CD4-positive, alpha-beta T cell (primary cell): ENCODE measurements at places on chromosomes 5 and 9.

- DNase-seq, result no peak
These were observed 54.0 kb upstream of the CXCL14 start for GRCh38 chr5:135632798-135633197.

GRCh38 chr5:77015938-77016569 lies 14.2 kb upstream of the AGGF1 start:
- DNase-seq, result no peak

DNA sequence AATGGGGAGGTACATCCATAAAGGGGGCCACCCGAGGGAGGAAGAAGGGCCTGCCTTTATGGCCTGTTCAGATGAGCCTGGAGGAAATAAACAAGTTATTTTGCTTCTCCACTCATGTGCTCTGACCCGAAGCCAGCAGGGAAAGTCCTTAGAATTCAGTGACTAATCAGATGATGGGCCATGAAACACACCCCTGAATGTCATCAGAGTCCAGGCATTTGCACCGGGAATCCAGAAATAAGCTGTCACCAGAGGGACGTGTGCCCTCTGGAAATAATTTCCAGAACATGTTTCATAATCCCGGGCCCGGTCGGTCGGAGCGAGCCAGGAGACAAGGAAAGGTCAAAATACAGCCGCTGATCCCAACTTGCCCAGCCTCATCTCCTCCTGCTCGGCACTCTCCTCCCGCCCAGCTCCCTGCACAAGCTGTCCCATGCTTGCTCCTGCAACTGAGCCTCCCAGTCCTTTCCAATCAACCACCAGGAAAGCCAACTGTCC lies 73.6 kb upstream of the ZNF622 start:
- no peak for DNase-seq

DNA sequence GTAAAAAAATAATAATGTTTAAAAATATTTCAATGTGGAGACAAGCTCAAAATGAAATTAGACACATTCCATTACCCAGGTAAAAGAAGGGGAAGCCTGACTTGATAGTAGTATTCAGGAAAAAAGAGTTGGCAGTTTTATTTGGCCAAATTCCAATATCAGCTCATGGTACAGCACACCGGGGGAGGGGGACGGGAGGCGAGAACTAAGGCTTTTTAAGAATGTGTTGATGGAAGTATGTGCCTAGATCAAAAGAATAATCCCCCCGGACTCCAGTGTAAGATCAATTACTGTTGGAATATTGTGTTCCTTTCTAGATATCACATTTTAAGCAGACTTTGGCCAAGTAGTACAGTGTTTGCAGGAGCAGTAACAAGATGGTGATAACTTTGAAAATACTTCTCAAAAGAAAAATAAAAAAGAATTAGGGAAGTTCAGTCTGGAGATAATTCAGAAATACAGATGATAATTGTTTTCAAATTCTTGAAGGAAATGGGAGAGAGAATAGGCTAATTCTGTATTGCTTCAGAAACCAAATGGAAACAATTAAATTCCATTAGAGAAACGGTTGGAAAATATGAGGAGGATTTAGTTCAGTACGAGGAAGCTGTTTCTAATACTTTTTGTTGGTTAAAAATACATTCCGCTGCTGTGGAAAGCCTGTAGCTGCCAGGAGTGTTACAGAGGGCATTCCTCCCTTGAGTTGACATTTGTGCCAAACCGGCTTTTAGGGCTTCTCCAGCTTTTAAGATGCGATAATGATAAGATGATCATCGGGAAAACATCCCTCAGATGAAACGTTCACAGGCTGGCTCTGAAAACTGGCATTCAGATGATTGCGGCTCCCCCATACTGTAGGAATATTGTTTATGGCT lies 98.1 kb upstream of the ERBIN start:
- no peak for DNase-seq

DNA sequence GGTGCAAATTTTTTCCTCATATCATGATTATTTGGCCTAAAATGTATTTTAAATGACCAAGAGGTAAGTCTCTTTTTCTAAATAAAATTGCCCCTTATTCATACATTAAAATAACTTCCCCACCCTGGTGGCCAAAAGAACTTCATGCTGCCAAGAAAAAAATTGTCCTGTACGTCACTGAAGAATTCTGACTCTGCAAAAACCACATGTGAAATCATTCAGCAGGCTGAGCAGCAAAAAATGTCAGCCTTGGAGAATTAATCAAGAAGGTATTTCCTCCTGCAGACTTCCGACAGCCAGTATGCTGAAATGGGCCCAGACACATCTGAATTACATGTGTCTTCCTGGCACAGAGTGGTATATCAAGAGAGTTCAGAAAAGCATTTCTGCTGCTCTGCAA lies 94.6 kb upstream of the HMHB1 start:
- no peak for DNase-seq

DNA sequence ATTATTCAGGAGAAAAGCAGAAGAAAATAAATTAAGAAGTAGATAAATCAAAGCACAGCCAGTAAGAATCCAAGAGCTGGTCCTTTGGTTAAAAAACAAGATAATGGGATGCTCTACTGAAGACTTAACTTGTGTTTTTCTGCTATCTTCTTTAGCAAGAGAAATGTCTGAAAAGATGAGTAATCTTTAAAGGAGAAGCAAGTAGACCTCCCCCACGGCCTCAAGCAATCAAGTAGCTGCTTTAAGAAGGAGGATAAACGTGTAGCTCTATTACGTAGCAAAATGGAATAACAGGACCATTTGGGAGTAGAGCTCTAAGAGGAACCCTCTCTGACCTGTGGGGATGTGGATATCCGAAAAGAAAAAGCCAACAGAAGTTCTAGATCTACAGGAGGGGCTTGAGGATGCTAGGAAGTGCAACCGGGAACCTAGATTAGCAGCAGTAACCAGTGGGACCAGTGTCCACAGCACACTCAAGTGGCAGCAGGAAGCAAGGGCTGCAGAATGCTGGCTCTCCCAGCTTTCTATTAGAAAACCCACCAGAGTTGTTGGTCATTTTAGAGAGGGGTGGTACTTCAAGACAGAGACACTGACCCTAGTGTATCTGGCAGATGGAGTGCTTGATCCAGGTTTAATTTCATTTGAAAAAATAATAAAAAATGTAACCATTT lies 185.4 kb downstream of the GABBR2 start:
- DNase-seq, result no peak
